ENCODE measurements at places on chromosomes 3 and 15.

GRCh38 chr3:142353571-142353970, 94.3 kb downstream of the XRN1 start:
- DNase-seq = no peak

DNA sequence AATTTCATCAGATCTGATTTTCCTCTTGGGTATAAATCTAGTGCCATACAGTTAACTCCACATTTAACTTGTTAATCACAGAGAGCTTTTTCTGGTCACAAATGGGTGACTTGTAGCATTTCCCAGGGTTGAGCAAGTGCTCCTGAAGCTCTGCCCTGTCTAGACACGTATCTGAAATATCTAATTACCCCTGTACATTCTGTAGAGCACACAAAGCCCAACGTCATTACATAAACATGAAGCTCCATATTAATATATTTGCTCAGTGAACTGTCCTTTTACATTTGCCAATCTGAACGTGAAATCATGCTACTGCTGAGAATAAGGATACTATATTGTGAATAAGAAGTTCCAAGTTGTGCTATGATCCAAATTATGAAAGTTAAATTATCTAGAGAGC, 49.0 kb downstream of the THBS1 start:
- DNase-seq = no peak

- DNase-seq = no peak
Measured at GRCh38 chr15:40066589-40066988, 27.6 kb upstream of the SRP14 start.

DNA sequence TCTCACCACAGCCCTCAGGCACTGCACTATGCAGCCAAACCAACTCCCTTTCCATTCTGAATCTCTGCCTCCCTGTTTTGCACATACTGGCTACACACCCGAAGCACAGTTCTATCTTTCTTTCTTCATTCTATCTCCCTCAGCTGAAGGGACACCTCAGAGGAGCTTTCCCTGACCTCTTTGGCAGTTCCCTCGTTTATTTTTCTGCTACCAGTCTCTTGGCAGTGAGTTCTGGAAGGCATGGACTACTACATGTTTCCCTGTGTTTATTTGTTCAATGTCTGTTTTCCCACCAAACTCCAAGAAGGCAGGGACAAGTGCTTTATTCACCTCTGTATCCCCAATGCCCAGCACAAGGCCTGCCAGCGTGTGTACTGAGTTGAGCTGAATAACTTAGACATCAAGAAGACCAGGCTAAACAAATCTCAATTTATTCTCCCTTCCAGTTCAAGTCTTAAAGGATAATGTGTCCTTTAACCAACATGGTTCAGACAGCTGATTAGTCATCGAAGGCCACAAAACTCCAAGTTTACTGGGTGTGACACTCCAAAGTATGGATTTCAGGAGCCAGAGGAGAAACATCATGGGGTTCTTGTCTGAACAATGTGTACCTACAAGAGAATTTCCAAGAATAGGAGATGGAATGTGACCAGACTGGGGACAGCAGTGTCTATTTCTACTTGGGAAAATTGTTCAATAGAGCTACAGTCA, 260.1 kb upstream of the CTNNB1 start:
- no peak for DNase-seq

GRCh38 chr15:87973501-87974215, 282.9 kb downstream of the NTRK3 start:
- no peak for DNase-seq

DNA sequence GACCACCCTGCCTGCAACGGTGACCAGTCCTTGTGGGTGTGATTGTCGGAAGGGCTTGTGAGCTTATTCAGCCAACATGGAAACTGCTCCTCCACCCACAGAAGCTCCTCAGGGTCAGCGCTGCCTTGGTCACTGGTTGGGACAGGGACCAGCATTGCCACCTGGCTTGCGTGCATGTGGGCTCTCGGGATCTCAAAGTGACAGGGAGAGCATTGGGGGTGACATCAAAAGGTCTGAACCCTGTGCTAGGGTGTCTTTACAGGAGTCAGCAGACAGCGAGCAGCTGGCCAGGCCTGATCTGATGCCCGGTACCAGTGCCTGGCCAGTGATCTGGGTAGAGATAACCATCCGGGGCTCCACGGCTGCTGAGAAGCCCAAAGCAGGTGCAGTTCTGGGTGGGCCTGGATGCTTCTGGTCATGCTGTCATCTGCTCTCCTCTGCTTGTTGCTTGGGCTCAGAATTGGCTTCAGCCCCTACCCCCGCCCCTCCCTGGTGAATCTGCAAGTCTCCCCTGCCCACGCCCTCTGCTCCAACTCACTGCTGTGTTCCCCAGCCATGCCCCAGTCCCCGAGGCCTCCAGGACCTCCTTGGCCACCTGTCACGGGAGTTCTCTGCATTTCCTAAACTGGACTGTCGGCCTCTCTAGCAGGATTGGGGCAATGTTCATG, 134.8 kb downstream of the NSMCE3 start:
- no peak for DNase-seq

DNA sequence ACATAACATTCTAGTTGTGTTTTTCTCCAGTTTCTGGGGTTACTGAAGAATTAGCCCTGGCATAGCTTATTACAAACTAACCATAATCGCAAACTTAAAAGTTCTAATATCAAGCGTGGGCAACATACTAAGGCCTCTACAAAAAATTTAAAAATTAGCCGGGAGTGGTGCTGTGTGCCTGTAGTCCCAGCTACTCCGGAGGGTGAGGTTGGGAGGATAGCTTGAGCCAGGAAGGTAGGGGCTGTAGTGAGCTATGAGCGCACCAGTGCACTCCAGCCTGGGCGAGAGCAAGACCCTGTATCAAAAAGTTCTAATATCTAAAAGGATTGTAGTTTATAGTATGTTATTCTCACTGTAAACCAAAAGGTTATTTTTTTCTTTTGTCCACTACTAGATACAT, 1.1 kb downstream of the OIP5 start:
- DNase-seq = no peak

DNA sequence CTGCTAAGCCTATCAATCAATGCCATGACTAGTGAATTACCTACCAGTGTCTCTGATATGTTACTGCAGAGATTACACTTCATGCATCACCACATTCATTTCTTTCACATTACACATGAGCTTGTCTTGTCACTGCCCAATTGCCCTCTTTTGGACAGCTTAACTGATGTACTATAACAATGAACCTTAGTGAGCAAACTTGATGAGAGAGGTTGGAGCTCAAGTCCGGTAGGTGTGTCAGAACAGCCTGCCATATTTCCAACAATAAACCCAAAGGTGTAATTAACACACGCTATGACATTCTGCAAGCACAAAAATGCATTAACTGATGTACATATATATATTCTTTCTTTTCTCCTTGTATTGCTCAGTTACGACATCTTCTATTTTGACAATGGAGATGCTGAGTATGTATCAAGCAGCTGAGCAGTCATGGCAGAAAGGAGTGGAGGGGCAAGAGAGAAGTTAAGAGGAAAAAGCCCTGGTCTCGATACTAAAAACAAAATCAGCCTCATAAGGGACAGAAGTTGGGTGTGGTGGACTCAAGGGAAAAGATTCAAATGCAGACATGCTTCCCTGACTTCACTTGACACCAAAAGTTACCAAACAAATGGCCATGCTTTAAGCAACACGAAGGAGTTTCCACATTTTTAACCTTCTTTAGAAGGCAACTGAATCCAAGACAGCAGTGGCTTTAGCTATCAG, 538.2 kb downstream of the FOXP1 start:
- DNase-seq = no peak

DNA sequence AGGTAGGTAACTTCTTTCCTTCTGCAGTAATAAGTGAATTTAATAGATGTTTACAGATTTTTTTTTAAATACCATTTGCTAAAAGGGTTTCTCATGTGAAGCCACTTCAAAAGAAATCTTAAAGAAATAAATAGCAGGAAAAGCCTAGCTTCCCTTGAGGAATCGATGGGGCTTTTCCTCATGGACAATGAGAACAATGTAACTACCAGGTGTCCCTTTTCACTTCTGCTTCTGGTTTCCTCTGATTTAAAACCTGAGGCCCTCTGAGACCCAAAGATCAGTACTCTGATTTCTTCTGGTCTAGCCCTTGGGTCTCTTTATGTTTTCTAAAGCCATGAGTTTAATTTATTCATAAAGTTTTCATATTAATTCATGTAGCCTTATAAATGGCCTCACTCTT, 13.1 kb upstream of the TMEM42 start:
- no peak for DNase-seq

DNA sequence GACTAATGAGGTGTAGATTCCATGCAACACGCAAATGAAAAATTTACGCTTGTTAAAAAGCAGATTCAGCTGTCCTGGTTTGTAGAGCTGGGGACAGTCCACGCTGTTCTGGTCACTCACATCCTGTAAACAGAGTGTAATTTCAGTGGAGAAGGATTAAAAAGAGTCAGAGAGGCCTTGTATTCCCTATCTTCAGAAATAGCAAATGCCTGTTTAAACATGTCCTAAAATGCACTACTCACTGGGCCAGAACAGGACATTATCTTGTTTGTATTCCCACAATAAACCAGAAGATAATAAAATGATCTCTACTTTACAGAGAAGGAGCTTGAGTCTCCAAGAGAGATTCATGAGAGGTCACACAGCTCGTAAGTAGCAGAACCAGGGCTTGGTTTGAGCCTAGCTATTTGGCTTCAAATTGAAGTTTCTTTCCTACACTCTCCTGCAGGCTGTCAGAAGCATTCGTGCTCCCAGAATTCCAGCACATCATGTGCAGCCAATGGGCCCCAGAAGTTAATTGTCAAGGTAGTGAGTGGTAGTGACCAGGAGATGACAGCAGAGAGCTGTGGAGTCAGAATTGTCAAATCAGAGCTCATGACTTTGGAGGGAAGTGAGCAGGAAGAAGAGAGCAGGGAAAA, 242.5 kb downstream of the ATP8B4 start:
- no peak for DNase-seq

All from activated naive CD4-positive, alpha-beta T cell treated with anti-CD3 and anti-CD28 coated beads, Interleukin-2, amount 50 U/mL, for 72 hours (primary cell).